ENCODE measurements at places on chromosomes 13 and 19. TPM values are rescaled to one million over a fixed set of nuclear protein-coding genes. Genes with fewer than 3 reads are reported as not detected.

The PLK5 gene
- total RNA-seq = not detected

- no peak overlapping the region for H3K27ac ChIP-seq
- no peaks in the 10 kb centered on the region for H3K4me1 ChIP-seq
- no peak for DNase-seq
- no peaks in the 10 kb centered on the region for H3K36me3 ChIP-seq
- H3K27me3 ChIP-seq = no peaks in the 10 kb centered on the region
Measured at GRCh38 chr13:73675821-73676220, 458.4 kb downstream of the KLF12 start.

- H3K27me3 ChIP-seq = no peaks in the 10 kb centered on the region
- peaks cover 74% of the 10 kb centered on the region for H3K4me1 ChIP-seq
- H3K27ac ChIP-seq = peak overlapping the region; percentile 65
- H3K36me3 ChIP-seq = peaks cover 6% of the 10 kb centered on the region
Measured at GRCh38 chr13:112767506-112768471, 78.0 kb downstream of the ATP11A start.

- H3K27me3 ChIP-seq = peaks cover 29% of the 10 kb centered on the region
- DNase-seq = no peak
- no peak overlapping the region for H3K27ac ChIP-seq
- no peaks in the 10 kb centered on the region for H3K36me3 ChIP-seq
- no peak overlapping the region for H3K4me3 ChIP-seq
Measured at GRCh38 chr13:111407381-111408131, 87.1 kb downstream of the TEX29 start.

GRCh38 chr13:46609052-46609451 lies 56.1 kb downstream of the LRCH1 start:
- H3K36me3 ChIP-seq = no peaks in the 10 kb centered on the region
- H3K27me3 ChIP-seq = no peaks in the 10 kb centered on the region
- H3K4me3 ChIP-seq = no peak overlapping the region
- H3K27ac ChIP-seq = no peak overlapping the region
- no peak for DNase-seq

GRCh38 chr13:102556806-102557205 lies 40.0 kb upstream of the TPP2 start:
- no peaks in the 10 kb centered on the region for H3K27me3 ChIP-seq
- H3K36me3 ChIP-seq = no peaks in the 10 kb centered on the region
- no peak overlapping the region for H3K4me3 ChIP-seq

GRCh38 chr13:72120632-72121031 lies 253.6 kb upstream of the DACH1 start:
- no peaks in the 10 kb centered on the region for H3K27me3 ChIP-seq
- DNase-seq = no peak
- H3K27ac ChIP-seq = no peak overlapping the region

GRCh38 chr19:17687857-17688784 lies at the start of gene UNC13A:
TSS of gene UNC13A (minus strand) at chr19:17688354. CDS start at chr19:17688199, 155 bp downstream.
- peaks cover 66% of the 10 kb centered on the region for H3K27me3 ChIP-seq
- peak within 1 kb of the TSS; percentile 19 for H3K4me3 ChIP-seq
- H3K4me1 ChIP-seq = peaks cover 15% of the 10 kb centered on the region
- H3K36me3 ChIP-seq = no peaks in the 10 kb centered on the region
- H3K27ac ChIP-seq = no peak within 1 kb of the TSS

DNA sequence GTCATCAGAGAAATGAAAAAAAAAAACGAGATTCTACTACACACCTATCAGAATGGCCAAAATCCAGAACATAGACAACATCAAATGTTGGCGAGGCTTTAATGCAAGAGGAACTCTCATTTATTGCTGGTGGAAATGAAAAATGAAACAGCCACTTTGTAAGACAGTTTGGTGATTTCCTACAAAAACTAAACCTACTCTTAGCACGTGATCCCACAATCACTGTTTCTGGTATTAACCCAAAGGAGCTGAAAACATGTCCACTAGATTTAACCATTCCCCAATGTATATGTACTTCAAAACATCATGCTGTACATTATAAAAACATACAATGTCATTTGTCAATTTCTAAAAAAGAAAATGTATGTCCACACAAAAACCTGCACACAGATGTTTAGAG lies 13.0 kb downstream of the MYCBP2 start:
- H3K27me3 ChIP-seq = no peaks in the 10 kb centered on the region
- no peak overlapping the region for H3K27ac ChIP-seq
- H3K4me1 ChIP-seq = peaks cover 44% of the 10 kb centered on the region
- H3K36me3 ChIP-seq = no peaks in the 10 kb centered on the region
- H3K4me3 ChIP-seq = no peak overlapping the region

DNA sequence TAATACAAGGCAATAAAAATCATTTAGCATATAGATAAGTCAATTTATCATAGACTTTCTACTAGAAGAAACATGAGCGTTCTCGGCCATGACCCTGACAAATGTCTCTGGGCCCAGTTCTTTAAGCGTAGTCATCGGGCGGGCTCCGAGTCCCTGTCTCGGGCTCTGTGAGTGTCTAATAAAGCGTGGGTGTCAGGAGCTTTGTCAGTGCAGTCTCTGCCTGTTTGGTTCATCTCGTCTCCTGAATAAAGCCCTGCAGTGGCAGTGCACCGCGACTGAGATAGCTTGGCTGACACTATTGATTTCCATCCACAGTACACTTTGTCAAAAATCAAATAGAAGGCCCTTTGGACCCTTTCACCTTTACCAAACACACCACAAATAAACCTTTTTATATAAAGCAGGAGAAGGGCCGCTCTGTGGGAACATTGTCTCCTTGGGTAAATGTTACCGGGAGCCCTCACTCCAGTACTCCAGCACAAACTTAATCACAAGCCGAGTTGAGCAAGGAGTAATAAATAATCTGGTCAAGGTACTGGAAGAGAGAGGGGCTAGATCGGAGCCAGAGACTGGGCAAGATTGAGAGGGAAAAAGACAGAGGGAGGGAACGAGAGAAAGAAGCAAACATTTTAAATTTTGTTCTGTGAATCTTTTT lies 368.2 kb upstream of the TSHZ3 start:
- no peaks in the 10 kb centered on the region for H3K4me1 ChIP-seq
- H3K27ac ChIP-seq = no peak overlapping the region
- DNase-seq = no peak
- no peak overlapping the region for H3K4me3 ChIP-seq

The CILP2 gene
- 0.12 TPM for total RNA-seq

DNA sequence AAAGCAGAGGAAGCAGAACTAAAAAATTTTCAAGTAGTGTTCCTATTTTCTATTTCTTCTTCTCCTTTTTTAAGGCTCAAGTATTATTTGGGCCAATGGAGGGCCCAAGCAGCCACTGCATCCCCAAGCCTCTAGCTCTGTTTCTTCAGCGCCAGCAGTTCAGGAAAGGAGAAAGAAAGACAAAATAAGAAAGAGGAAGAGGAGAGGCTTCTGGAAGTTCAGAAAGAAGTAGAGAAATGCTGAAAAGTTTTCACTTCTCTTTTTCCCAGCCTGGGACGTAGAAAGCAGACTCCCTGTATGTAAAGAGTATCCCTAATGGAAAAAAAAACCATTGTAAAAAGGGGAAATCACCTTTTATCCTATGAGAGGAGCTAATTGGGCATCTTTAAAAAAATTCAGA lies 165.5 kb upstream of the KLF12 start:
- no peak for DNase-seq
- no peak overlapping the region for H3K27ac ChIP-seq
- H3K27me3 ChIP-seq = no peaks in the 10 kb centered on the region

- no peaks in the 10 kb centered on the region for H3K4me1 ChIP-seq
- no peak overlapping the region for H3K27ac ChIP-seq
- peaks cover 100% of the 10 kb centered on the region for H3K36me3 ChIP-seq
- no peaks in the 10 kb centered on the region for H3K27me3 ChIP-seq
- no peak overlapping the region for H3K4me3 ChIP-seq
Measured at GRCh38 chr19:11016631-11017030, 55.8 kb downstream of the SMARCA4 start.

GRCh38 chr13:91540158-91540736 lies 141.8 kb downstream of the GPC5 start:
- no peaks in the 10 kb centered on the region for H3K36me3 ChIP-seq
- no peak for DNase-seq
- H3K27ac ChIP-seq = peak overlapping the region; percentile 31
- H3K27me3 ChIP-seq = no peaks in the 10 kb centered on the region
- H3K4me1 ChIP-seq = peaks cover 15% of the 10 kb centered on the region
- no peak overlapping the region for H3K4me3 ChIP-seq

DNA sequence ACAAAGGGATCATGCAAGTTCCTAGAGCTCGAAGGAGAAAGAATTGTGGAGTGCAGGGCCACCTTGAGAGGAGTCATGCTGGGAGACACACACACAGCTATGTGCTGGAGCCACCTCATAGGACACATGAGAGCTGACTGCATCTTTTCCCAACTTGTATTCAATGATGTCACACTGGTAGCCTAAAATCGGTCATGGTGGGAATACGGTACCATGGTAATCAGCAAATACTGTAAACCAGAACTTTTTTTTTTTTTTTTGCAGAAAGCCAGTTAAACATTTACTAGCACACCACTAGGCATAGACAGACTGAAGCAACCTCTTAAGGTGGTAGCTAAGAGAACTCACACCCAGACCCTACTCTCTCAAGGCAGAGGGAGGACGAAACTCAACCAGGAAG lies 47.0 kb upstream of the INTS6 start:
- H3K4me1 ChIP-seq = no peaks in the 10 kb centered on the region
- no peak overlapping the region for H3K4me3 ChIP-seq
- no peak for DNase-seq
- H3K27ac ChIP-seq = no peak overlapping the region
- H3K36me3 ChIP-seq = no peaks in the 10 kb centered on the region
- no peaks in the 10 kb centered on the region for H3K27me3 ChIP-seq

- no peak for DNase-seq
- H3K27ac ChIP-seq = no peak overlapping the region
- no peaks in the 10 kb centered on the region for H3K27me3 ChIP-seq
- no peaks in the 10 kb centered on the region for H3K36me3 ChIP-seq
- H3K4me3 ChIP-seq = no peak overlapping the region
Measured at GRCh38 chr13:63107179-63107943, 1691.7 kb upstream of the PCDH20 start.

DNA sequence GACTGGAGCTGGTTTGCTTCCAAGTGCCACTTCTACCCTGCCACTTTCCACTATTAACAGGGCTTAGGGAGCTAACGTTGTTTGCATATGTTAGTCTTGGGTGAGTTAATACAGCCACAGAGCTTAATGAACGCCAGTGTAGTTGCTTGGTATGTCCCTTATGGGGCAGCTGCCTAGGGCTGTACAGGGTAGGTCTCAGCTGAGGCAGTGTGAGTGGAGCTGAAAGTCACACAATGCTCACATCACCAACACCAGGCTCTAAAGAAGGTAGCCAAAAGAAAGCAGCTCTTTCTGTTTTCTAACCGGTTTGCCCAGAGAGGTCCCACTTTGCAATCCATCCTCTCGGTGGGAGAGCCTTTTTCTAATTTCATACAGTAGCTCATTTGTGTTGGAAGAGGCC lies 186.2 kb downstream of the RGCC start:
- no peak overlapping the region for H3K4me3 ChIP-seq
- DNase-seq = no peak
- H3K4me1 ChIP-seq = peaks cover 57% of the 10 kb centered on the region

GRCh38 chr13:26834646-26835045 lies 74.1 kb upstream of the GPR12 start:
- no peak overlapping the region for H3K4me3 ChIP-seq
- H3K36me3 ChIP-seq = no peaks in the 10 kb centered on the region
- peaks cover 19% of the 10 kb centered on the region for H3K27me3 ChIP-seq
- no peaks in the 10 kb centered on the region for H3K4me1 ChIP-seq

The TLE6 gene
- total RNA-seq = 4.2 TPM

GRCh38 chr13:33352041-33352440 lies 66.5 kb upstream of the STARD13 start:
- H3K4me3 ChIP-seq = no peak overlapping the region
- peaks cover 68% of the 10 kb centered on the region for H3K4me1 ChIP-seq
- no peak for DNase-seq
- no peaks in the 10 kb centered on the region for H3K36me3 ChIP-seq

DNA sequence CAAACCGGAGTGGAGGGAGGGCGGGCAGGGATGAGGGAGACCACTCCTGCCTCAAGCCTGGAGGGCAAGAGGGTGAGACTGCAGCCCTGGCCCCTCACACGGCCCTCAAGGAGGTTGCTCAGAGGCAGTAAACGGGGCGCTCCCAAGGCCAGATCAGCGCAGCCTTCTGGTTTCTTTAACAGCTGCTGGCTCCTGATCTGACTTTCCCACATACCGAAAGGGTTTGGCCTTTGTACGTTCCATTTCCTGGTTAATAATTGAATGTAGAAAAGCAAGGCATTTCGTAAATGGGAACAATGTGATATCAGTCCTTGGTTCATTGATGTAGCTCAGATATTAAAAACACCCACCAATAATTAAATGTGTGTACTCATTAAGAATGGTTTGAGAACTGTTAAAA lies 71.5 kb downstream of the GGACT start:
- H3K4me1 ChIP-seq = peaks cover 9% of the 10 kb centered on the region
- no peak overlapping the region for H3K4me3 ChIP-seq
- no peak for DNase-seq
- no peaks in the 10 kb centered on the region for H3K27me3 ChIP-seq

GRCh38 chr19:12796146-12797071 lies 5.1 kb downstream of the JUNB start:
- H3K27me3 ChIP-seq = no peaks in the 10 kb centered on the region
- H3K4me3 ChIP-seq = peak overlapping the region; percentile 30
- peaks cover 37% of the 10 kb centered on the region for H3K4me1 ChIP-seq
- H3K36me3 ChIP-seq = peaks cover 24% of the 10 kb centered on the region
- peak overlapping the region; percentile 65 for H3K27ac ChIP-seq

DNA sequence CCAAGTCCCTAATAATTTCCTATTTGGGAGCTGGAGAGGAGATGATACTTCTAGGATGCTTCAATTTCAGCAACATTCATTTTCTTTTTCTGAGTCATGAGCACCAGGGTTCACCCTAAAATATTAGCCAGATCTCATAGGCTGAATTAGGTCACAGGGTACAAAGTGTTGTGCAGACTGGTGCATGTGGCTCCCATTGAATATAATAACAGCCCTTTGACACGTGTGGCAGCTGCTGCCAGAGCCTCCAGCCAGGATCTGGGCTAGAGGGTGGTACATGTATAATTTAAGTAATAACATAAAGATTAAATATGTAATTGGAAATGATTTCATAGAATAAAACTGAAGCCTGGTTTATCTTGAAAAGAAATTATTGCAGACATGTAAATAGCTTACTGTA lies 244.9 kb downstream of the ATP8A2 start:
- H3K36me3 ChIP-seq = no peaks in the 10 kb centered on the region
- no peak overlapping the region for H3K27ac ChIP-seq
- H3K27me3 ChIP-seq = no peaks in the 10 kb centered on the region
- no peak overlapping the region for H3K4me3 ChIP-seq

GRCh38 chr13:75372517-75372916 lies 109.5 kb downstream of the TBC1D4 start:
- no peak overlapping the region for H3K4me3 ChIP-seq
- peaks cover 27% of the 10 kb centered on the region for H3K4me1 ChIP-seq
- H3K27me3 ChIP-seq = no peaks in the 10 kb centered on the region
- no peak overlapping the region for H3K27ac ChIP-seq
- H3K36me3 ChIP-seq = no peaks in the 10 kb centered on the region
- DNase-seq = no peak

GRCh38 chr19:2361246-2362045 lies 1.4 kb downstream of the TMPRSS9 start:
- no peak overlapping the region for H3K4me3 ChIP-seq
- H3K36me3 ChIP-seq = no peaks in the 10 kb centered on the region
- H3K27me3 ChIP-seq = peaks cover 48% of the 10 kb centered on the region
- peaks cover 4% of the 10 kb centered on the region for H3K4me1 ChIP-seq
- no peak for DNase-seq

- H3K4me3 ChIP-seq = no peak overlapping the region
- H3K36me3 ChIP-seq = no peaks in the 10 kb centered on the region
- no peak overlapping the region for H3K27ac ChIP-seq
- no peaks in the 10 kb centered on the region for H3K27me3 ChIP-seq
- peaks cover 63% of the 10 kb centered on the region for H3K4me1 ChIP-seq
Measured at GRCh38 chr13:98525456-98526181, 51.3 kb downstream of the STK24 start.

GRCh38 chr19:27892500-27892899 lies 1320.5 kb downstream of the UQCRFS1 start:
- no peak for DNase-seq
- H3K4me3 ChIP-seq = no peak overlapping the region
- no peak overlapping the region for H3K27ac ChIP-seq
- H3K4me1 ChIP-seq = no peaks in the 10 kb centered on the region
- H3K27me3 ChIP-seq = no peaks in the 10 kb centered on the region
